Stimulated activated CD4-positive, alpha-beta T cell treated with anti-CD3 and anti-CD28 coated beads, Interleukin-1b, Interleukin-23, amount 100 ng/mL, for 4 hours (primary cell): ENCODE measurements at places on chromosomes 2 and 18.

GRCh38 chr2:223980397-223980735, 23.1 kb downstream of the MRPL44 start:
- no peak for DNase-seq

- DNase-seq = no peak
Observed at GRCh38 chr2:187768995-187769394, 214.8 kb upstream of the TFPI start.

DNA sequence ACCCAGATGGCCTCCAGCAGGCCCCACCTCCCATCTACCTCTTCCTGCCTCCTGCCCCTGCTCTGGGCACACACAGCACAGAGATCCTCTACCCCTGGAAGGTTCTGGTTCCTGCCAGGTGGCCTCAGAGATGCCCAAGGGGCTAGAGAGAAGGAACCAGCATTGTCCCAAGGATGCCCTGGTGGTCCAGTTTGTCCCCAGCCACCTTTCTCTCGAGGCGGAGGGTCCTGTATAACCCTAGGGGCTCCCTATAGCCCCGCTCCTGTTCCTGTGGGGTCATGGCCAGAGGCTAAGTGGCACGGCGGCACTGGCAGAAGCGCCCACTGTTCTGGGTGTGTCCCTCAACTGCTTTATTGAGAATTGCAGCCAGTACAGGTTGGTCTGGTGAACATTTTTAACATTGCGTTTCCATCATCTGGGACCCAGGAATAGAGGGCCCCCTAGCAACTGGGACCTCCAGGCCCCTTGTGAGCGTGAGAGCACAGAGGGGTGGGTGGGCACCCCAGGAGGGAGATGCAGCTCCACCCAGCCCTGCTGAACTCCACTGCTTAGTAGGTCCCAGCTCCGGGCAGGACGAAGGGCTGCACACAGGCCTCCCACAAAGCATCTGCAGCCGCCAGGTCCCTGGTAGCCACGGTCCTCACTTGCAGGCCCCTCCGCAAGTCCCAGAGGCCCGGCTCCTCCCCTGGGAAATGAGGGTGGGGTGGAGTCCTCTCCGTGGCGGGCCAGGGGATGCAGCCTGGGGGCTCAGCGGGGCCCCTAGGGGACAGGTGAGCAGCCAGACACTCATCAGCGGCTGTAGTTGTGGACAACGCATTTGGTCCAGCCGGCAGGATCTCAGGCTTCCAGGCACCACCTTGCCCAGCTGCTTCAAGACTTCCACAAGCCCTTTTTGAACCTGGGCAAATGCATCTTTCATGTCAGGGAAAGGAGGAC, 33.1 kb downstream of the GPC1 start:
- DNase-seq = no peak

- DNase-seq = no peak
Observed at GRCh38 chr18:24982831-24983230, 369.1 kb downstream of the ZNF521 start.

GRCh38 chr18:45670281-45670962, 53.6 kb upstream of the SLC14A1 start:
- DNase-seq = no peak

DNA sequence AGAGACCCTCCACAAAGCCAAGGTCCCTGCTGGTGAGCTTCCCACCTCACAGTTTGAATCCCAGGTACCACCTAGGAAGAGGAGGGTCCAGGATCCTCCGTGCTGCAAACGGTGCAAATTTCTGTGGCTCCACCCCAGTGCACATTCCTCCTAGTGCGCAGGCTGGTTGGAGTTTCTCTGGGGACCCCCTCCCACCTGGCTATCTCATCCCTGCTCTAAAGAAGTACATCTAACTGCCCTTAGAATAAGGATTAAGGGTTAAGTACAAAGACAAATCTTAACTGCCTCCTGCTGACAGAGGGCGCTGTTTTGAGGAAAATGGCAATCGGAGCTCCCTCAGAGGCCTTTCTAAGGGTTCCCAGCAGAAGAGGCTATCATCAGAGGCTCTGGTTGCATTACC, 109.6 kb upstream of the FSIP2 start:
- DNase-seq = no peak

DNA sequence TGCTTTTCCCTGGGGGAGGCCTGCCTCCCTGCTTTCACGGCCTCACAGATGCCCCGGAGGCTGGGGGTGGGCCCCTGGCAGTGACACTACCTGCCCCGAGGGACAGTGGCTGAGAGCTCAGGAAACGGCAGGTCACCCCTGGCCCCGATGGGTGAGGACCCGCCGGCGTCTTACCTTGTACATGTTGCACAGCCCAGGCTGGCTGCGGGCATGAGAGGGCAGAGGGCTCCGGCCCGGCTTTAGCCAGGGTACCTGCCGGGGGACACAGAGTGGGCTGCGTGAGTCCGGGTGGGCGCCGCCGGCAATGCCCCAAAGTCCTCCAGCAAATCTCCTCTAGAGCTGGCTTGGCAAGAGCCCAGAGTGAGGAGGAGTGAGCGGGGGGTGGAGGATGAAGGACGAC, 122.9 kb downstream of the MBP start:
- no peak for DNase-seq

DNA sequence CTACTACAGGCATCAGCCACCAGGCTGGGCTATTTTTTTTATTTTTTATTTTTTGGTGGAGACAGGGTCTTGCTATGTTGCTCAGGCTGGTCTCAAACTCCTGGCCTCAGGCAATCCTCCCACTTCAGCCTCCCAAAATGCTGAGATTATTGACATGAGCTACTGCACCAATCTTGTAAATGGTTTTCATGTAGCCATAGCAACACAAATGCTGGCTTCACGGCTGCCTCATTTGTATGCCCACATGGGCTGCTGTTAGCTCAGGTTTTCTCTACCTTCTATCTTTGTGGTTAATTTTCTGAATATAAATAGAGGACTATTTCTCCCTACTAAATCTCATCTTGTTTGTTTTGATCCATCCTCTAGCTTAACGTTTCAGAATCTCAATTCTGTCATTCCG, 58.2 kb downstream of the PLEKHM3 start:
- DNase-seq = no peak

- DNase-seq = no peak
Observed at GRCh38 chr18:44171301-44171700, 509.4 kb upstream of the SETBP1 start.

- DNase-seq = no peak
Observed at GRCh38 chr18:21991886-21992285, 177.5 kb upstream of the GATA6 start.
